Activated CD4-positive, alpha-beta memory T cell treated with anti-CD3 and anti-CD28 coated beads for 36 hours (primary cell): ENCODE measurements at places on chromosomes 7 and 10. TPM values are rescaled to one million over a fixed set of nuclear protein-coding genes. Genes with fewer than 3 reads are reported as not detected.

SFXN3 gene
- total RNA-seq, result 40.4 TPM

GIMAP8 gene
- total RNA-seq, result 11.8 TPM

TCAF2 gene
- 32.7 TPM for total RNA-seq

SLC25A40 gene
- 47.9 TPM for total RNA-seq

CYP26C1 gene
- total RNA-seq, result not detected

PRKRIP1 gene
- total RNA-seq, result 22.6 TPM

FAM25A gene
- total RNA-seq, result not detected

H2BK1 gene
- not detected for total RNA-seq

TAS2R4 gene
- total RNA-seq, result 0.62 TPM

ABCA13 gene
- not detected for total RNA-seq

AQP1 gene
- total RNA-seq, result 0.36 TPM

KCP gene
- 0.05 TPM for total RNA-seq

TBC1D12 gene
- 0.62 TPM for total RNA-seq

FKBP6 gene
- not detected for total RNA-seq

C7orf33 gene
- not detected for total RNA-seq

AKR1C8 gene
- 0.80 TPM for total RNA-seq

AMZ1 gene
- 0.83 TPM for total RNA-seq

PTF1A gene
- not detected for total RNA-seq

ANXA8L1 gene
- not detected for total RNA-seq

ELMO1 gene
- 93.3 TPM for total RNA-seq

CADPS2 gene
- not detected for total RNA-seq

ITPRID1 gene
- total RNA-seq, result not detected

DNAH11 gene
- 0.31 TPM for total RNA-seq

SEMA3C gene
- not detected for total RNA-seq

PDZD7 gene
- 0.31 TPM for total RNA-seq

CNPY1 gene
- not detected for total RNA-seq

CACNA2D1 gene
- not detected for total RNA-seq

LRRC72 gene
- not detected for total RNA-seq

HOXA7 gene
- total RNA-seq, result not detected

GPR26 gene
- total RNA-seq, result not detected

LBX1 gene
- not detected for total RNA-seq

EN2 gene
- total RNA-seq, result not detected

NME8 gene
- total RNA-seq, result not detected

SEMA3A gene
- 0.59 TPM for total RNA-seq

OR6V1 gene
- not detected for total RNA-seq

LLCFC1 gene
- total RNA-seq, result not detected

TMEM229A gene
- total RNA-seq, result not detected

CCL24 gene
- total RNA-seq, result not detected

DENND10 gene
- 29.8 TPM for total RNA-seq

C10orf105 gene
- 0.76 TPM for total RNA-seq

SHH gene
- total RNA-seq, result not detected

ZNF398 gene
- total RNA-seq, result 9.4 TPM

AFAP1L2 gene
- total RNA-seq, result 1.1 TPM

KNDC1 gene
- 0.17 TPM for total RNA-seq

ACHE gene
- total RNA-seq, result not detected

IL2RA gene
- total RNA-seq, result 988 TPM

MRC1 gene
- total RNA-seq, result not detected

NIPSNAP2 gene
- total RNA-seq, result 55.7 TPM
